Endodermal cell (in vitro differentiated cells): ENCODE measurements at places on chromosomes 11 and 22. TPM values are rescaled to one million over a fixed set of nuclear protein-coding genes. Genes with fewer than 3 reads are reported as not detected.

- DNase-seq = no peak
These were observed 23.8 kb downstream of the GGTLC2 start for GRCh38 chr22:22667966-22668880.

DNA sequence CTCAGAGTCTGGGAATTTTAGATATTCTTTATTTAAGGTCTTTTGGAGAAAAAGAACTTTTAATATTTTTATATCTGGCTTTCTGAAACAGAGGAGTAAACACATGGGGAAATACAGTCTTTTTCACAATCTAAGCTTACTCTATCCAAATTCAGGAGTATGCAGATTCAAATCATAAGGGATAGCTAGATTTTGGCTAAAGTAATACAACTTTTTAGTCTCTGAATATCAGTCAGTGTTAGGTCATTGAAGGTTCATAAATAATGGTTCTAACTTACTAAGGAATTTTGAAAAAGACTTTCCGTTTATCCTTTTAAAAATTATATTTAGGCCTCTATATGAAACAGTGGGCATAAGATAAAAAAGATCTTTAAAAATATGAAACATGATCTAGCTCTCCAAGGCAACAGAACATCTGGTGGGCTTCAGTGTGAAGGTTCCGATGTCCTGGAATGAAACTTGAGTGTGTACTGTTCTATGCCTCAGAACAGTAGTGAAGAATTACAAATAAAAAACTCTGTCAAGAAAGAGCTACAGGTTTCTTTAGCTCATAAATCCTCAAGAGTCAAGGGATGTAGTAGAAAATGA lies 165.2 kb upstream of the PDGFD start:
- DNase-seq = no peak

DNA sequence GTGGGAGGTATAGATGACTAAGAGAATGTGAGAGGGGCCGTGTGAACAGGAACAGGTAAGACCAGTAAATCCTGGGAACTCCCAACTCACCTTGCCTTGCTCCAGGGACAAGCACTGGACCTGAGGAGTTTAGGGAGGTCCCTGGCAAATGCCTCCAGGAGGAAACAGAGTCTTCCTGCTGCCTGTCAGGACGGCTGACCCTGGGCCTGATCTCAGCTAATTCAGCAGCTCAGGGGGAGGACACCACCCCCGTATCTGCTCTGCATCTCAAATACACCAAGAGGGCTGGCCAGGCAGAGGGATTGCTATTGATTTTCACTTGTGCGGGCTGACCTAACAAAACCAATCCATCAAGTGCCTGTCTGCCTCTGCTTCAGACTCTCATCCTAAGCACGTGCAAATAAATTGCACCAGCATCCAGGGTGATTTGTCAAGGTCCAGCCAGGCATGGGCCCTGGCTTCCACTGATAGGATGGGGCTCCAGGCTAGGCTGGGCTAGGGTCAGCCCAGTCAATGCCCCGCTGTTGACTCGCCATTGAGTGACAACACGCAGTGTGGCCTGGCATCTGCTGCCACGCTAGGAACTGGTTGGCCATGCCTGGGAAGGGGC lies 20.3 kb downstream of the UQCR10 start:
- DNase-seq = no peak

SYT7 gene
- total RNA-seq = 2.0 to 3.8 TPM (median 2.6 TPM) in 3 replicates

SLC22A12 gene
- total RNA-seq = not detected in 2 replicates
